ENCODE measurements at places on chromosomes 4 and X. TPM values are rescaled to one million over a fixed set of nuclear protein-coding genes. Genes with fewer than 3 reads are reported as not detected.

The PPEF2 gene
- total RNA-seq: not detected

The GAGE12E gene
- not detected for total RNA-seq

The MAMLD1 gene
- total RNA-seq: 1.2 TPM

The CXorf38 gene
- total RNA-seq: 11.7 TPM

The PAGE2B gene
- not detected for total RNA-seq

The PRR32 gene
- not detected for total RNA-seq

The RIPPLY1 gene
- total RNA-seq: not detected
